ENCODE measurements at places on chromosomes 6 and 20. TPM values are rescaled to one million over a fixed set of nuclear protein-coding genes. Genes with fewer than 3 reads are reported as not detected.

Gene GPR63
- total RNA-seq: 3.0 TPM

Gene HLA-F
- 21.8 TPM for total RNA-seq

Gene SMLR1
- not detected for total RNA-seq

Gene ZC3H12D
- 0.30 TPM for total RNA-seq

Gene HELZ2
- total RNA-seq: 19.2 TPM

Gene BMP5
- 1.4 TPM for total RNA-seq

Gene BACH2
- total RNA-seq: 0.46 TPM

Gene TCP1
- total RNA-seq: 813 TPM

Gene PTK6
- not detected for total RNA-seq

Gene SIRPB2
- not detected for total RNA-seq

Gene BPI
- 0.09 TPM for total RNA-seq

Gene NKAPL
- total RNA-seq: not detected

Gene MGME1
- total RNA-seq: 8.3 TPM

Gene GABRR2
- total RNA-seq: not detected

Gene SEMG1
- not detected for total RNA-seq

Gene OXT
- not detected for total RNA-seq

Gene LGSN
- total RNA-seq: not detected

Gene LST1
- total RNA-seq: 0.09 TPM

Gene CDSN
- total RNA-seq: not detected

Gene FAXC
- total RNA-seq: 12.2 TPM

Gene STXBP5
- 22.7 TPM for total RNA-seq

Gene LY6G6D
- total RNA-seq: not detected

Gene C20orf173
- total RNA-seq: not detected

Data from Daoy (cell line).